MCF 10A (cell line): ENCODE measurements at places on chromosomes 7 and 10. TPM values are rescaled to one million over a fixed set of nuclear protein-coding genes. Genes with fewer than 3 reads are reported as not detected.

Gene PDE1C
- 0.14 and 0.27 TPM in 2 replicates for total RNA-seq

Gene MIOS
- total RNA-seq = 43.5 and 65.4 TPM in 2 replicates

Gene TPST1
- total RNA-seq = 3.2 and 8.7 TPM in 2 replicates

Gene NAT16
- total RNA-seq = not detected in 2 replicates

Gene EEF1AKMT2
- total RNA-seq = 17.5 and 18.6 TPM in 2 replicates

Gene GNB2
- 196 and 201 TPM in 2 replicates for total RNA-seq

Gene KCTD7
- total RNA-seq = 3.7 and 5.5 TPM in 2 replicates

Gene OR2A42
- not detected in 2 replicates for total RNA-seq

Gene CPA2
- total RNA-seq = not detected in 2 replicates

Gene PIP
- total RNA-seq = not detected in 2 replicates

Gene TCERG1L
- total RNA-seq = not detected in 2 replicates

Gene COA1
- total RNA-seq = 65.5 and 68.5 TPM in 2 replicates

Gene GSDME
- 41.6 and 46.1 TPM in 2 replicates for total RNA-seq

Gene PRSS37
- total RNA-seq = not detected in 2 replicates

Gene MEOX2
- not detected in 2 replicates for total RNA-seq

Gene URGCP
- 37.2 and 51.1 TPM in 2 replicates for total RNA-seq

Gene CYP26C1
- 0.07 and 0.14 TPM in 2 replicates for total RNA-seq

Gene IGF2BP3
- 27.0 and 29.8 TPM in 2 replicates for total RNA-seq

Gene ACSM6
- not detected in 2 replicates for total RNA-seq

Gene TAS2R3
- 2.7 and 3.1 TPM in 2 replicates for total RNA-seq

Gene NEUROG3
- total RNA-seq = not detected in 2 replicates

Gene C10orf90
- not detected in 2 replicates for total RNA-seq

Gene CNPY1
- total RNA-seq = not detected in 2 replicates

Gene GRM8
- not detected in 2 replicates for total RNA-seq
